ENCODE measurements at places on chromosomes 3 and 15.

DNA sequence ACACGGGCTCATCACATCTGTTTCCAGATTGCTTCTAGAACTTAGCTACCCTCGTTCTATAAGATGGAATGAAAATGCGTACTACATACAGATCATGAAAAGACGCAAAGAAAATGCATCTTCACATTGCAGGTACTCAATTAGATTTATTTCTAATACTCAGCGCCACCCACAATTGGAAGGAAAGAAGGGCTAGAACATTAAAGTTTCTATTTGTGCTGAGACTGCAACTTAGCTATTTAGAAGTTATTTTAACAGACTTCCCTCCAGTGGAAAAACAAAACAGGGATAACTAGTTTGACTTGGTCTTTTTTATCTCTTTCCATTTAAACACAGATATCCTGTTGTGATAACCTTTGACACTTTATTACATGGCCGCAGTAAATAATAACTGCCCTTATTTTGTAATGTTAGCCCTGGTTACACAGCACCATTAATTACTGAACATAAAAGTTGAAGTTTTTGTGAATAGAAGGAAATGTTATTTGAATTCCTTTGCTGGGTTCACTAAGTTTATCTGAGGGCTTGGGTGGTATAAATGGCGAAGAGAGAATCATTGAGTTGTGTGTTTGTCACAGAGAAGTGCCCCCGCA lies 86.9 kb upstream of the SLC25A26 start:
- DNase-seq: no peak

- DNase-seq: no peak
These were observed 312.3 kb downstream of the ZBBX start for GRCh38 chr3:167067787-167068161.

DNA sequence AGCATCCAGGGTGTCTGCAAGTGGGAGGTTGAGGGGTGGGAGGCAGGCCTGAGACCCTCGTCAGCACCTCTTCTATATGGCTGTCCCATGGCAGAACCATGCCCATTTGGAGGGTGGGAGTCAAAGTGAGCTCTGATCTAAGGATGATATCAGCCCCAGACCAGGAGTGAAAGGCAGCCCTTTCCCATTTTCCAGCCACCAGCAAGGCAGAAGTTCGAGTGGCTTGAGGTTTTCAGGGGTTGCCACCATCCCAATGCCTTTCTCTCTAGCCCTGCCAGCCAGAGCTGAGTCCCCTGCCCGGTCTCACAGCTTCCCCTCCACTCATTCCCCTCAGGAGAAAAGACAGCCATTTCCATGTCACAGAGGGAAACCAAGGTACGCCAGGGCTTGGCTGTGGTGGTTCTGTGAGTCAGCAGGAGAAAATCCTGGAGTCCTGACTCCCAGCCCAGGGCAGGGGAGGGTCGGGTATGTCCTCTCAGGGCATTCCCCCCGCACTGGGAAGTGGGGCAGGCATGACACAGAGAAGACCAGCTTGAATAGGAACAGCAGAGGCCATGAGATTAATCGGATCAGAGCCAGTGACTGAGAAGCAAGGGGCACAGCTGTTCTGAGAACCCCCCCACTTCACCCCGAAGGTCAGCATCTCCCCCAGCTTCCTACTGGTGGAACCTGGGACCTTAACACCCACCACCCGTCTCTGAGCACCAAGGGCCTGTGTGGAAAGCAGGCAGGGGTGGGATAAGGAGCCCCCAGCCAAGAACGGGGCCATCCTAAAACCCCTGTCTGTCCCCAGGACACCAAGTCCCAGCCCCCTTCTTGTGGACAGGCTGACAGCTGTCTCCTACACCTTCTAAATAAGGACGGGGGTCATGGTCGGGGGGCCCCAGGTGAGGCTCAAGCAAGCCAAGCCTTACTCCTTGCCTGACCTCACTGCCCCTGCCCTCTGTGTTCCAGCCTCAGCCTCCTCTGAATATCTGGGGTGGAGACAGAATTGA lies 965 bp upstream of the SLC38A3 start:
- DNase-seq: no peak

- DNase-seq: no peak
These were observed 495.9 kb upstream of the NECTIN3 start for GRCh38 chr3:110575702-110576101.

GRCh38 chr3:47022641-47023071 lies 43.2 kb downstream of the NBEAL2 start:
- DNase-seq: peak; percentile 25

DNA sequence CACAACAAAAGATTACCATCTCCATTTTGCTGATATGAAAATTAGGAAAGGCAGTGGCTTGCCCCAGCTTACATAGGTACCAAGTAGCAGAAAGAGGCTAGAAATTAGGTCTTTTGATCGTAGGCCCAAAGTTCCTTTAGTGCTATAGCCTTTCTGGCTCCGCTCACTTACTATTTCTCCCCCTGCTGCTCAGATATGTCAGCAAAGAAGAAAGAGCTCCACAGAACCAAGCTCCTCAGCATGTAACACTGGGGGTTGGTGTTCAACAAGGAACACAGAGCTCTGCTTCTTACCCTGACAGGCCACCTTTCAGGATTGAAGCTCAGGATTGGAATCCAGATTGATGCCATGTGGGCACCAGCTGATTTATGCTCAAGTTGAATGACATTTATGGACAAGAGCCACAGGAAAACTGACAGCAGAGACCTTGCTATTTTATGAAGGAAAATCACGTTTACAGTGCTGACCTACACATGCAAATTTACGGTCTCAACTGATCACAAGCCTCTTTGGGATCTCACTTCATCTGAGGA lies 6.1 kb upstream of the IL12A start:
- no peak for DNase-seq

GRCh38 chr3:129353589-129353941 lies 74.9 kb downstream of the EFCAB12 start:
- DNase-seq: no peak

GRCh38 chr3:29319798-29320197 lies 38.9 kb downstream of the RBMS3 start:
- DNase-seq: peak; percentile 52

DNA sequence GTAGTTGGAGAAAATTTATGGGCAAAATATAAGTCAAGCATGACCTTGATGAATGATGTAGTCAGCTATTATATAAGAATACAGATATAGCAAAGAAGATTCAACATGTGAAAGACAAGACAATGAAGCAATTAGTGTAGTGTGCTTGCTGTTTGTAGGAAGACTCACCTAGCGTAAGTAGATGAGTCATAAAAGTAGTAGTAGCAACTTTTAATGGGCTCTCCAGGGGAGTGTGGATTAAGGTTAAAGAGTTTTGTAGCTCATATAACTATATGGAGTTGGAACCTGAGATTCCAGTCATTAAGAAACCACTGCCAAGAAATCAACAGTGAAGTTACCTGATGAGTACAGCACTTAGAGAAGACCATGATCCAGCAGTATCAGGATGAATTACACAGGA lies 444.7 kb upstream of the CNTN3 start:
- DNase-seq: no peak

GRCh38 chr3:67580430-67581000 lies 73.9 kb downstream of the SUCLG2 start:
- no peak for DNase-seq

- DNase-seq: peak; percentile 53
These were observed at the start of gene FES for GRCh38 chr15:90883976-90884718. FES (plus strand) TSS chr15:90884504; CDS start chr15:90885046, 542 bp downstream.

All from amniotic epithelial cell (primary cell).